ENCODE measurements at places on chromosomes 12 and 14.

GRCh38 chr14:22524784-22525161 is 64.3 kb downstream of the DAD1 start:
- no peak for DNase-seq

DNA sequence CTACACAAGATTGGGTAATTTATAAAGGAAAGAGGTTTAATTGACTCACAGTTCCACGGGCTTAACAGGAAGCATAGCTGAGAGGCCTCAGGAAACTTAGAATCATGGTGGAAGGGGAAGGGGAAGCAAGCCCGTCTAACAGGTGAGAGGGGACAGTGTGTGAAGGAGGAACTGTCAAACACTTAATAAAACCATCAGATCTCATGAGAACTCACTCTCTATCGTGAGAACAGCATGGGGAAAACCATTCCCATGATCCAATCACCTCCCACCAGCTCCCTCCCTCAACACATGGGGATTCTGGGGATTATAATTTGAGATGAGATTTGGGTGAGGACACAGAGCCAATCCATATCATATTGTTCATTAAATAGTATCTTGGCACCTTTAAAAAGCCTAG is 56.1 kb downstream of the EPS8 start:
- DNase-seq: no peak

DNA sequence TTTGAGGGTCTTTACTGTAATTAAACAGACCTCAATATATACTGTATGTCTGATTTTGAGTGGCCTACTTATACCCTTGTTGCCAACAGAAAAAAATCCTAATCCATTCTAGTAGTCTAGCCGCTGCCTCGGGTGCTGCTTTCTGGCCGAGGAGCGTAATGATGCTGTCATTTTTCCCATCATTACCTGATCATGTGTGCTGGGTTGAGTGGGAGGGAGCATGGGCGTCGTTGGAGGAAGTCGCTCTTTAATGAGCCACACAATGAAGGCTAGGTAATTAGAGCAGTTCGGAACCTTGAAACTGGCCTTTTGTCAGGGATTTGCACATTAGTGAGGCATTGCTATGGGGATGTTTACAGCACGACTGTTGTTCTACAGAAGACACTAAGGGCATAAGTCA is 76.1 kb upstream of the RFX4 start:
- no peak for DNase-seq

GRCh38 chr14:68551045-68551683 is 241.7 kb downstream of the ZFP36L1 start:
- no peak for DNase-seq

- DNase-seq: no peak
Observed at GRCh38 chr12:88931598-88931997, 351.3 kb upstream of the KITLG start.

DNA sequence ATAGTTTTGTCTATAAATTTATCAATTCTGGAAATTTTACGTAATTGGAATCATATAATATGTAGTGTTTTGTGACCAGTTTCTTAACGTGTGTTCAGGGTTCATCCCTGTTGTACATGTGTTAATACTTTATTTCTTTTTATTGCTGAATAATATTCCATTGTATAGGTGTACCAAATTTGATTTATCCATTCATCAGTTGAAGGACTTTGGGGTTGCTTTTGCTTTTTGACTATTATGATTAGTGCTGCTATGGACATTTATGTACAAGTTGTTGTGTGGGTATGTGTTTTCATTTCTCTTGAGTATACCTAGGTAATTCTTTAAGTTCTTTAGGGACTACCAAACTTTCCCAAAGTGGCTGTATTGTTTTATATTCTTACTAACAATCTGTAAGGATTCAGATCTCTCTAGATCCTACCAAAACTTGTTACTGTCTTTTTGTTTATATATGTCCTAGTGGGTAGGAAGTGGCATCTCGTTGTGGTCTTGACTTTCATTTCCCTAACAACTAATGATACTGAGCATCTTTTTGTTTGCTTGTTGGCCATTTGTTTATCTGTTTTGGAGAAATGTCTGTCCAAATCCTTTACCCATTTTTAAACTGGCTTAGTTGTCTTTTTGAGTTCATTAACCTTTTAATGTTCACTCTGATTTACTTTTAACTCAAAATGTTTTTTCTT is 14.9 kb downstream of the VRK1 start:
- DNase-seq: no peak

GRCh38 chr12:50611021-50611744 is 106.4 kb downstream of the DIP2B start:
- DNase-seq: no peak

DNA sequence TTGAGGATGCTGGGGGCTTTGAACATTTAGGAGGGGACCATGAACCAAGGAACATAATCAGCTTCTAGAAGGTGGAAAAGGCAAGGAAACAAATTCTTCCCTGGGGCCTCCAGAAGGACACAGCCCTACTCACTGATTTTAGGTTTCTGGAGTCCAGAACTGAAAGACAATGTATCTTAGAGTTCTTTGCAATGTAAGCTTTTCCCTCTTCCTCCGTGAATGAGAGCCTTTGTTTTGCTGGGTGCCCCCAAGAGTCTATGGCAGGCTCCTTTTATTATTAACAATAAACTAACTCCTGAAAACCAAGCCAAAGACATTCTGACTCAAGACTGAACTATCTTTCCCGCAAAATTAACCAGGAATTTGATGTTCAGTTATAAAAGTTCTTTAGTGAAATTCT is 204.1 kb downstream of the STXBP6 start:
- DNase-seq: no peak

DNA sequence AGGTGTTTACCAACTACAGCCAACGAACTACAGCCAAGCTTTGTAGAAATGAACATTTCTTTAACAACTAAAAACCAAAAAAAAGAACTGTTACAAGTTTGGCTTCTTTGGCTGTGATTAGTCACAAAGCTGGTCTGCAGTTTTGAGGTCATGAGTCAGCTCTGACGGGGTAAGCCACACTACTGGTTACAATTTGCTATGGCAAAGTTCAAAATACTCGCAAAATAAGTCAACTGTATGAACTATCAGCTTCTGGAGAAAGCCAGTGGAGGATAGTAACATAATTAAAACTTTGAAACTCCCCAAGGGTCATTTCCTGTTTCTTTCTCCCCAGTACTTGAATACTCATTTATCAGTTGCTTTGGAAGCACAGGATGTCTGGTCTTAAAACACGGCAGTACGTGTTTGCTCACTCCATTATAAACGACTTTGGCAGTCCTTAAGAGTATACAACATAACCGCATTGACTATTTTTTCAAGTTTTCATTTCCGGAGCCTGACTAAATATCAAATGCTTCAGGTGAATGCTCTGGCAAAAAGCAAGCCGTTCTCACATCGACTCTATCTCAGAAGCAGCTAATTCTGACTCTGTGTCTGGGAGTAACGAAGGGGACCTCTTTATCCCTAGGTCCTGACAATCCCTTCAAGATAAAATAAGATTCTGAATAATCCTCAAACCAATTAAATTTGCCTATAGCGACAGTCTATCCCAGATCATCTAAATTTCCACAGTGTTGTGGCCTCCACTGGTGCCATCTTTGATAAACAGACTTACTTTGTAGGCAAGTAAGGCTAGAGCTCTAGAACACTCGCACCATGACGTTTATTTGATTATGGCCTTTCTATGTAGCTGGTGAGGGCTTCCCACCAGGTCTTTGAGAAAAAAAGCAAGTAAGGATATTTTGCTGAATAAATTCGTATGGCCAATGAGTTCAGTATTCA is 10.6 kb downstream of the PHLDA1 start:
- DNase-seq: no peak

DNA sequence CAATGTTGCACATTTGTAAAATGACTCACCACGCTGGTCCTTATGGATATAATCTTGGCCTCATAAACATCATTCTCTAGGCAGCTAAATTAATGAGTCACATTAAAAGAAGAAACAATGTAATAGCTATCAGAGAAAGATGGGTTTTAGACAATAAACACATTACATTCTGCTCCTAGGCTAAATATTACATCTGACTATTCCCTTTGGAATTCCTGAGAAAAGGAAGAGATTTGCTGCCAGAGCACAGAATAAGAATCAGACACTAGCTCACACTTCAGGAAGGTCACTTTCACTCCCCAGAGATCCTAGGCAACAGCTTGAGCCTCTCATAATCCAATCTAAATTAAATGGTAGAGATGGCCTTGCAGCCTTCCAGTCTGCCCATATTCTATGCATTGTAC is 218.2 kb downstream of the PTPRO start:
- DNase-seq: no peak

DNA sequence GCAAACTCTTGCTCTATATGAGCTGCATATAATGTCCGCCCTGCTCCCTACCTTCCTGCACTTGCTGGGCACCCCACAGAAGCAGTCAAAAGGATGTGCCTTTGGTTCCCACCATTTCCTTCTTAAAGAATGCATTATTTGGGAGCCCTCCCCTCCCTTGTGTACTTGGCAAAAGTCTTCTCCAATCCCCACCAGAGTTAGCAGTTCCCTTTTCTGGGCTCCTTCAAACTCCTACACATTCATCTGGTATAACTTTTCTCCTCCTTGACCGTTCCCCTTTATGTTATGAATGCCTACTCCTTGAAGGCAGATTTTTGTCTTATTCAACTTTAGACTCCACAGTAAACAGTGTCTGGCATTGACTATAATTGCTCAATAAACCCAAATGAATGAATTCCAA is 27.8 kb downstream of the AREL1 start:
- DNase-seq: no peak

GRCh38 chr12:46824709-46825108 is 1.1 kb downstream of the SLC38A4 start:
- DNase-seq: no peak

GRCh38 chr14:69753860-69754259 is 13.1 kb upstream of the SRSF5 start:
- DNase-seq: no peak

- no peak for DNase-seq
Observed at GRCh38 chr14:22976620-22977433, 5.5 kb downstream of the AJUBA start.

DNA sequence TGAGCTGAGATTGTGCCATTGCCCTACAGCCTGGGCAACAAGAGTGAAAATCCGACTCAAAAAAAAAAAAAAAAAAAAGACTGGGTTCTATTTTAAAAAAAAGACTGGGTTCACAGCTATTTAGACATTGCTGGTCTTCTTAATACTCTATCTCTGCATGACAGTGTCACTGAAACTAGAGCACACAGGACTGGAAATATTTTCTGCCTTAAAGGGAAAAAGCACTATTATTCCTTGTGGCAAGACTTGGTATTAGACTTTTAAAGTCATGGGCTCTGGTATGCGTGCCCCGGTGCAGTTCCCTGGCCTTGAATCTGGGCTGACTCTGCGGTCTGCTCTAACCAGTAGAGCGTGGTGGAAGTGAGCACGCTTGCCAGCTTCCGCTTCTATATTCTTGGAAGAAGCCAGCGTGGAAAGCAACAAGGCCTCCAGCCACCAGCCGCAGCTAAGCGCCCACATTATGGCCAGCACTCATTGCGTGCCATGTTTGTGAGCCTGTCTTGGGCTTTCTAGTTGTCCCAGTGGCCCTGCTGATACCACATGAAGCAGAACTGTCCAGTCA is 31.3 kb downstream of the PRKAB1 start:
- no peak for DNase-seq

GRCh38 chr12:105587237-105587636 is 256.7 kb downstream of the C12orf75 start:
- DNase-seq: no peak

- peak; percentile 39 for DNase-seq
Observed at GRCh38 chr12:52023182-52023975, 16.6 kb downstream of the TAMALIN start.

- no peak for DNase-seq
Observed at GRCh38 chr12:124120739-124121138, 147.7 kb downstream of the ZNF664 start.

- DNase-seq: no peak
Observed at GRCh38 chr12:15435597-15435996, 113.3 kb downstream of the PTPRO start.

DNA sequence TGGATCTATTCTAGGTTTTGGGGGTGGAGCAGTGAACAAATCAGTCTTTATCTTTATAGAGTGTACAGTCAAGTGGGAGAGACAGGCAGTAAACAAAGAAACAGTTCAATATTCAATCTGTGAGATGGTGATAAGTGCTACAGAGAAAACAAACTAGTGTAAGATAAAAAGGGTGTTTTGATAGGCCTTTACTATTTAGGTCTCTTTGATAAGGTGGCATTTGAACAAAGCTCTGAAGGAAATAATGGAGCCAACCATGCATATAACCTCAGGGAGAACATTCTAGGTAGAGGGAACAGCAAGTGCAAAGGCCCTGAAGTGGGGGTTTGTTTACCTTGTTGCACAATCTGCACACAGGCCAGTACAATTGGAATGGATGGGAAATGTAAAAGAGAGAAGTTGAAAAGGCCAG is 47.3 kb downstream of the PTPN11 start:
- DNase-seq: no peak

DNA sequence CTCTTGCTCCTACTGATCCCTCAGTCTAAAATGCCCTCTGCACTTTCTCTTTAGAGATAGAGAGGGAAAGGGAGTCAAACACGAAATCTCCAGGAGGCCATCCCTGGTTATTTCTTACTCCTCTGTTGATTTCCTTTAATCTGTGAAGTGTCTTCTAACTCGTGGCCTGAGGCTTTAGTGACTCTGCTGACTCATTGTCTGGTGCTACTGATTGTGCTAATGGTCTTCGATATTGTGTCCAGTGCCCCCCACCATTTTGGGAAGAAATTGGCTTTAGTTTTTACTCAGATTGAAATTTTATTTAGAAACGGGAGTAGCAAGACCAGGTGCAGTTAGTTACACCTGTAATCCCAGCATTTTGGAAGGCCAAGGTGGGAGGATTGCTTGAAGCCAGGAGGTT is 839 bp downstream of the CLEC9A start:
- DNase-seq: no peak

DNA sequence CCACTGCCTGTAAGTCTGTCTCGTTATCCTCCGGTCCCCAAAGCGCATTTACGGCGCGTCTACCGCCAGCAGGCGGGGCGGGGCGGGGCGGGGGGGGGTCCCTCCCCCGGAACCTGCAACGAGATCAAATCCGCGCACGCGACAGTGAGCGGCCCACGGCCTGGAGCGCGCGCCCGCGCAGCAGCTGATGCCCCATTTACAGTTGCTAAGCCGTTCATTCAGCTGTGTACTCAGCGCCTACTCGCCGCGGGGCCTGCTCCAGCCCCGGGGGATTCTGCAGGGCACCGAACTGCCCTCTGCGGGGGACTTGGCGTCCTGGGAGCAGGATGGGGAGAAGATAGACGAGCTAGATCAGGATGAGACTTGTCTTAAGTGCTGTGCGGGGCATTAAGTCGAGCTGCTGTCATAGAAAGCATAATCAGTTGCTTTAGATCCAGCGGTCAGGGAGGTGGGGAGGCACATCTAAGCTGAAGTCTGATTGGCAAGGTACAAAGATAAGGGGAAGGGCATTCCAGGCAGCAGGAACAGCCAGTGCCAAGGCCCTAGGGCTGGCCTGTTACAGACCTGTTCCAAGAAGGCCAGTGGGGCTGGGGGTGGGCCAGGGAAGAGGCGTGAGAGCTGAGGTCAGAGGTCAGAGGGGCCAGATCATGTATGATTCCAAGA is 1.4 kb upstream of the CCDC85C start:
- peak; percentile 58 for DNase-seq
